ENCODE measurements at places on chromosomes 7 and 10. TPM values are rescaled to one million over a fixed set of nuclear protein-coding genes. Genes with fewer than 3 reads are reported as not detected.

Gene GPR37
- 1.3 TPM for total RNA-seq

Gene IL15RA
- 11.0 TPM for total RNA-seq

Gene ANKRD61
- total RNA-seq = 0.18 TPM

Gene UCMA
- not detected for total RNA-seq

DNA sequence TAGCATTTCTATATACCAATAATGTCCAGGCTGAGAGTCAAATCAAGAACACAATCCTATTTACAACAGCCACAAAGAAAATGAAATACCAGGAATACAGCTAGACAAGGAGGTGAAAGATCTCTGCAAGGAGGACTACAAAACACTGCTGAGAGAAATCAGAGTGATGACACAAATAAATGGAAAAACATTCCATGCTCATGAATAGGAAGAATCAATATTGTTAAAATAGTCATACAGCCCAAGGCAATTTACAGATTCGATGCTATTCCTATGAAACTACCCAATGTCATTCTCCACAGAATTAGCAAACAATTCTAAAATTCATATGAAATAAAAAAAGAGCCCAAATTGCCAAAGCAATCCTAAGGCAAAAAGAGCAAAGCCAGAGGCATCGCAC, 116.8 kb upstream of the ZNF32 start:
- DNase-seq = no peak
- no peaks in the 10 kb centered on the region for H3K36me3 ChIP-seq
- H3K4me3 ChIP-seq = no peak overlapping the region
- no peaks in the 10 kb centered on the region for H3K27me3 ChIP-seq
- no peaks in the 10 kb centered on the region for H3K4me1 ChIP-seq

- no peak for DNase-seq
- H3K4me3 ChIP-seq = no peak overlapping the region
- H3K27ac ChIP-seq = no peak overlapping the region
- no peaks in the 10 kb centered on the region for H3K4me1 ChIP-seq
Measured at GRCh38 chr7:93843260-93843659, 47.3 kb downstream of the TFPI2 start.

DNA sequence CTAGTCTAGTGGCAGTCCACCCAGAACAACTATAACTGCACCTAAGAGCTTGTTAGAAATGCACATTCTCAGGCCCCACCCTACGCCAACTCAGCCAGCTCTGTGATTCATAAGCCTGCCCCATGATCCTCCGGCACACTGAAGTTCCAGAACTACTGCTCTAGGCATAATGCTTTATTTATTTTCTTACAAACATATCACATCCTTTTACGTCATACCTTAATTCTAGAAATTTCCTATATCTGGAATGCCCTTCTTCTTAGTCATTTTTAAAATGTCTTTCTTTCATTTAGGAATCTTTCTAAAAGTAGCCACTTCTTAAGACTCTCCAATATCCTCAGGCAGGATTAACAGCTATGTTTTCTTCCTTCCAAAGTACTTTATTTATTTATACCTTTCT, 480.1 kb downstream of the INHBA start:
- no peaks in the 10 kb centered on the region for H3K27me3 ChIP-seq
- no peaks in the 10 kb centered on the region for H3K36me3 ChIP-seq
- H3K4me1 ChIP-seq = no peaks in the 10 kb centered on the region
- no peak overlapping the region for H3K27ac ChIP-seq
- H3K4me3 ChIP-seq = no peak overlapping the region
- no peak for DNase-seq

DNA sequence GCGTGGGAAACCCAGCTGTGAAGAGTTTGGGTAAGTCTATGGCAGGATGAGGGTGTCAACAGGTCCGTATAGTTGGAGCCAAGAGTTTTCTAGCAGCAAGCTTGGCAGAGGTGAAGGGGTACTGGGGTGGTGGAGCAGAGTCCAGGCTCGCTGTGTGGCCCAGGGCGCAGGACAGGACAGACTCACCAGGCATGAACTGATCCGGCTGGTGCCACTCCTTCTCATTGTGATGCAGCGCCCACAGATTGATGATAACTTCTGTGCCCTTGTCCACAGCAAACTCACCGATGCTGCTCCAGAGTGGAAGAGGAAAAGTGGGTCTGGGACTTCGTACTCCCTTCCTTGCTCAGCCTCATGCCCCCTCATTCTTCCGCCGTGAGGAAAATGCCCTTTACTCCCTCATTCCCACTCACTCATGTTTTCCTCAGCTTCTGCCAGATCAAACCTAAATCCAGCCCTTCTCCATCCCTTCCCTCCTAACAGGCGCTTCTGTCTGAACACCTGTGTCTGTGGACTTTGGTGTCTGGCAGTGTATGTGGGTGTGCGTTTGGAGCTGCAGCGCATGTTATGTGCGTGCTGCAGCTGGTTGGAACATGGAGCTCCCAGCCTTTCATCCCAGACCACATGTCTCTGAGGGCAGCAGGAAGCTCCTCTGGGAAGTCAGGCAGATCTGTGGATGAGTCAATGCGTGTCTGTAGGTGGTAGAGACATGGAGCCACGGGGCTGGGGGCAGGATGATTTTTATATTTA, 5.7 kb downstream of the CYP17A1 start:
- no peaks in the 10 kb centered on the region for H3K36me3 ChIP-seq
- no peak for DNase-seq
- H3K4me3 ChIP-seq = no peak overlapping the region
- H3K27me3 ChIP-seq = no peaks in the 10 kb centered on the region
- H3K27ac ChIP-seq = no peak overlapping the region

DNA sequence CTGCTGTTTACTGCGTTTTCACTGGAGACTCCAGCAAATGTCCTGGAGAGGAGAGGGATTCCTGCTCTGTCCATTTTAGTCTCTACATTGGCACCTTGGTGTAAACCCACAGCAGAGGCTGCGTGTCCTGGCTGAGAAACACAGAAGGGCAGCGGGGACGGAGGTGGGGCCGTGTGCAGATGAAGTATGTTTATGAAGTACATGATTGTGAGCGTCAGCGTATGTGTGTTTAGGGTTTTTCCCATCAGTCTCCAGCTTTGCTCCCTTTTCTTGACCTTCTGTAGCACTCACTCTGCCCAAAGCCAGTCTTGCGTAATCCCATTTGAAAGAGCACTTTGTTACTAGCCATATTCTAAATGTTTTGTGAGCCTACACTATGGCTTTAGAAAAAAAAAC, 750.7 kb upstream of the SORCS1 start:
- DNase-seq = no peak
- H3K4me1 ChIP-seq = no peaks in the 10 kb centered on the region
- no peak overlapping the region for H3K27ac ChIP-seq
- no peaks in the 10 kb centered on the region for H3K36me3 ChIP-seq

GRCh38 chr7:73829505-73829904, 1.3 kb upstream of the CLDN4 start:
- DNase-seq = no peak
- H3K4me3 ChIP-seq = no peak overlapping the region
- H3K27ac ChIP-seq = peak overlapping the region; percentile 96
- no peaks in the 10 kb centered on the region for H3K27me3 ChIP-seq
- H3K4me1 ChIP-seq = peaks cover 42% of the 10 kb centered on the region

- H3K36me3 ChIP-seq = no peaks in the 10 kb centered on the region
- H3K4me3 ChIP-seq = no peak overlapping the region
- H3K4me1 ChIP-seq = 0 out of 2 replicates have a peak, but pooled peaks cover 5% of the 10 kb centered on the region
- H3K27ac ChIP-seq = peak overlapping the region; percentile 2
- no peak for DNase-seq
Measured at GRCh38 chr7:24653316-24654085, 80.2 kb downstream of the PALS2 start.

GRCh38 chr7:152085131-152085530, 59.7 kb downstream of the GALNT11 start:
- H3K27ac ChIP-seq = no peak overlapping the region
- peaks cover 3% of the 10 kb centered on the region for H3K4me1 ChIP-seq
- no peak for DNase-seq
- H3K27me3 ChIP-seq = no peaks in the 10 kb centered on the region
- H3K36me3 ChIP-seq = no peaks in the 10 kb centered on the region
- H3K4me3 ChIP-seq = no peak overlapping the region
